ENCODE measurements at places on chromosomes 16 and 17.

DNA sequence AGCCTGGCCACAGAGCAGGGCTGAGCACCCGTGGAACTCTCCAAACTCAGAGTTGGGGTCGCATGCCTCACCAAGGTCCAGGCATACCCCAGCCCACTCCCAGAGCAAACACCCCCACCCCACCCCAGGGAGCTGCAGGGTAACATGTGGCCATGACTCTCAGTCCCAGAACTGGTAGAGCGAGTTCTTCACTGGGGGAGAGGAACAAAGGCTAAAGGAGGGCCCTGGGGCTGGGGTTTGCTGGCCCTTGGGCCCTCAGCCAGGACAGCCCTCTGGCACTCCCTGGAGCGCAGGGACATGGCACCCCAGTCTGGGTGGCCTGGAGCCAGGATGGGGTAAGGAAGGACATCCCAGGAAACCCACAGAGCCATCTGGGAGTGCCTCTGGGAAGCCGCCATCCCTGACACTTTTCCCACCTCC lies 4.2 kb downstream of the HID1 start:
- DNase-seq, result no peak

- DNase-seq, result no peak
Observed at GRCh38 chr16:86362155-86362849, 148.0 kb upstream of the FOXF1 start.

DNA sequence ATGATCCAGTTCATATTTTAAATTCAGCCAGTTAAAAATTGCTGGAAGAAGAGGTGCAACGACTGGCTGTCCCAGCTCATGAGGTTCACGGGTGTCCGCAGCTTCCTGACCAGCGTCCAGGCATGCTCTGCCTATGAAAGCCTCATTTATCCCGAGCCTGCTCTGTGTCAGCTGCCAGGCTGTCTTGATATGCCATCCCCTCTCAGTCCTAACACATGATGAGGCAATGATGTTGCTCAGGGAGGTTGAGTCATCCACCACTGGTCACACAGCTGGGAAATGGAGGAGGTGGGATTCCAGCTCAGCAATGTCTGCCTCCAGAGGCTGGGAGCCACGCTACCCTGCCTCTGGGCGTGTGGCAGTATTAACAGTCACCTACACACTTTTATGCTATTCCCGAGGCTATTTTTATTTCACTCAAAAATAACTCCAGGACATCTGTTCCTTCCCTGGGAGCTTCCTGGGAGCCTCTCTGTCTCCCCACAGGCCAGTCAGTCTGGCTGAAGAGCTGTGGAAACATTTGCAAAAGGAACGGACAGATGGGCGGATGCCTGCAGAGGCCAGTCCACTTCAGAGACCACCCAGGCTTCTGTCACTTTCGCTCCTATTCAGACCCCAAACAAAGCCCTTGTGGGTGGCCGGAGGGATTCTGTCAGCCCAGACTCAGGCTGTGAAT lies 22.5 kb downstream of the RAB11FIP4 start:
- DNase-seq, result no peak

DNA sequence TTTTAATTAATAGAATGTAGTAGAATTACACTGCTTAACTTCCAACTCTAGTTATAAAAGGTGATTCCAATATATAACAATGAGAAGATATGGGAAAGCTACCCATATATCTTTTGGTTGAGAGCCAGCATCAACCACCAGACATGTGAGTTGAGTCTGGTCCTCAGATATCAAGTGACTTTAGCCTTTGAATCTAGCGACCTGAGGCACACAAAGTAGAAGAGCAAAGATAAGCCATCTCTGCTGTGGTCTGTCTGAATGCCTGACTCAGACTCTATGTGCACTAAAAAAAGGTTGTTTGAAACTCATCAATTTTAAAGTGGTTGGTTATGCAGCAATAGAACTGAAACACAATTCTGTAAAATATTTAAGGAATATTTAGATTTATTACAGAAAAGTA lies 492.5 kb upstream of the SOX9 start:
- DNase-seq, result no peak

DNA sequence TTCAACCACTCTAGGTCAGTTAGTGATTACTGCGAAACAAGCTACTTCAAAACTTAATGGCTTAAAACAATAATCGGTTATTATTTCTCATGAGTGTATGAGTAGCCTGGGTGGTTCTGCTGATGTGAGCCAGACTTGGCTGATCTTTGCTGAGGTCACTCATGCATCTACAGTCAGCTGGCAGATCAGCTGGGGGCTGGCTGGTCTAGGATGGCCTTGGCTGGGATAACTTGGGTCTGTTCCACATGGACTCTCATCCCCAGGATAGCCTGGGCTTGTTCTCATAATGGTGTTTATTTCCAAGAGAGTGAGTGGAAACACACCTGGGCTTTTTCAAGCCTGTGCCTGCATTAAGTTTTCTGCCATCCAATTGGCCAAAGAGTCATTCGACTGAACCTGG lies 13.0 kb downstream of the CCDC182 start:
- no peak for DNase-seq

DNA sequence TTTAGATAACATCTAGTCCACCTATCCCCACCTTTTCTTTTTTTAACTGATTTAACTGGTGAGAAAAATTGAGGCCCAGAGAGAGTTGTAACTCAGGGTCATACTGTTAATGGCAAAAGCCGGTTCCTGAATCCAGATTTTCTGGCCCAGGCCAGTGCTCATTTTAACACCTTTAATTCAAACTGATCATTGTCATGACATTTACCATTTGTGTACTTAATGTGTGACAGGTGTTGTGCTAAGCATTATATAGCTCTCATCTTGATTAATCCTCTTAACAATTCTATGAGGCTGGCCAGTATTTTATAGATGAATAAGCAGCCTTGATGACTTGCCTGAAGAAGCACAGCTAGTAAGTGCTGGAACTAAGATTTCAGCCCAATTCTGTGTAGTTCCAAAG lies 14.4 kb downstream of the RHOT1 start:
- no peak for DNase-seq

DNA sequence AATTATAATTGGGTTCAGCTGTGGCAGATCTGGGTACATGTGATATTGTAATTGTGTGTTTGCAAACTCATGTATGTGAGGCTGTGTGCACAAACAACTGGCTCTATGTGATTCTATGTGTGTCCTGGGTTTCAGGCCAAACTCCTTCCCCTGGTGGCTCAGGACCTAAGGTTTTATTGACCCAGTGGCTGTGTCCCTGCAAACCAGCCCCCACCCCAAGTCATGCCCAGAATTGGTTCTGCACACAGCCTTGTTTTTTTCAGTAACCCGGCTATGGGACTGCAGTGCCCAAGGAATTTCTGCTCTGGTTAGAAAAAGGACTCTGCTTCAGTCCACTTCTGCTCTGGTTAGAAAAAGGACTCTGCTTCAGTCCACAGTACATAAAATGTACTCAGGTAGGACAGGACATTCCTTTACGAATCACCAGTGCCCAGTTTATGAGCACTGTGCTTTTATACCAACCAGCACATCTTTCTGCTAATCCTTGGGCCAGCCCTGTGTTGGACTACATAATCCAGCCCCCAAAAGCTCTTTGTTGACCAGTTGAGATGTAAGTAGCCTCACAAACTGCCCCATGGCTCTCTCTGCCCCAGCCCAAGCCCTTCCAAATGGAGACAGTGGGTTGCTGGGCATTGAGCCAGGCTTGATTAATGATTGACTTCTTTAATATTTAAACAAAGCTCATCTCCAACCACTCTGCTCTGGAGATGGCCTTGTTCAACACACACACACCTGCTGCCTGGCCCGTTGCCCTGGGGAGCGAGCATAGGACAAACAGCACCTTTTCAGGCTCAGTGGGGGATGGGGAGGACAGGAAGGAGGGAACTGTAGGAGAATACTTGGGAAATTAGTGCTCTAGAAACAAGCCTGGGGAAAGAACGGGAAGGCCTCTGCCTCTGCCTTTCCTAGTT lies 2.9 kb upstream of the KCNH6 start:
- no peak for DNase-seq

- DNase-seq, result no peak
Observed at GRCh38 chr17:50043290-50044148, 12.4 kb upstream of the ITGA3 start.

GRCh38 chr17:79024901-79025737 lies 1.1 kb downstream of the C1QTNF1 start:
- DNase-seq, result no peak

GRCh38 chr17:51142597-51142996 lies 10.8 kb upstream of the NME1 start:
- no peak for DNase-seq

GRCh38 chr16:75402159-75402820 lies 31.0 kb downstream of the CFDP1 start:
- no peak for DNase-seq

- no peak for DNase-seq
Observed at GRCh38 chr17:28242791-28243190, 76.2 kb upstream of the TMEM97 start.

GRCh38 chr17:76585033-76585648 lies 519 bp downstream of the ST6GALNAC2 start:
- no peak for DNase-seq

- no peak for DNase-seq
Observed at GRCh38 chr17:44906763-44907728, 7.8 kb upstream of the EFTUD2 start.

DNA sequence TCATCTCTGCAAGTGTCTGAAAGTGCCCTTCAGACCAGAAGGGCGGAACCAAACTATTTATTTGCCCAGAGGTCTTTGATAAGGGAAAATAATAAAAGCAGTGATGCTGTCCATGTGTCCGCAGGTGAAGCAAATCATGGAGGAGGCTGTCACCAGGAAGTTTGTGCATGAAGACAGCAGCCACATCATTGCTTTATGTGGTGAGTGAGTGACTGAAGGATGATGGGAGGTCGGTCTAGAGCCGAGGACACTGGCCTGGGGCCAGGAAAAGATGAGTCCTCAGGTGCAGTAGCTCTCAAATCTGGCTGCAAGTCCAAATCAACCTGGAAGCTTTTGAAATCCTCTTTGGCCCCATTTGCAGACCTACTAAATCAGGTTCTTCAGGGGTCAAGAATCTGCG lies 6.1 kb downstream of the SGSM2 start:
- DNase-seq, result no peak
